ENCODE measurements at places on chromosomes 3 and 15.

DNA sequence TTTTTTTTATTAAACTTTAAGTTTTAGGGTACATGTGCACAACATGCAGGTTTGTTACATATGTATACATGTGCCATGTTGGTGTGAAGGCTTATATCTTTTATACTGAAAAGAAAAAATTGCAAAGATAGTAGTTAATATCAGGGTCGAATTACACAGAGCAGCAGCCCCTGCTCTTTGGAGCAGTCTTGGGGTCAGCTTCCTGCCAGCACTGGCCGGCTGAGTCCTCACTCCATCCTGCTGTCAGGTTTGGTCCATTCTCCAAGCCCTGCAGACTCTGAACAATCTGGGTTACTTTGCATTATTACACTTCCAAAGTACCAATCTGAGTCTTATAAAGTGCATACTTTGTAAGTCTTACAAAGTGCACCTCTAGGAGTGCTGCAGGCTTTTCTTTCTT, 66.0 kb downstream of the COL8A1 start:
- no peak for DNase-seq

DNA sequence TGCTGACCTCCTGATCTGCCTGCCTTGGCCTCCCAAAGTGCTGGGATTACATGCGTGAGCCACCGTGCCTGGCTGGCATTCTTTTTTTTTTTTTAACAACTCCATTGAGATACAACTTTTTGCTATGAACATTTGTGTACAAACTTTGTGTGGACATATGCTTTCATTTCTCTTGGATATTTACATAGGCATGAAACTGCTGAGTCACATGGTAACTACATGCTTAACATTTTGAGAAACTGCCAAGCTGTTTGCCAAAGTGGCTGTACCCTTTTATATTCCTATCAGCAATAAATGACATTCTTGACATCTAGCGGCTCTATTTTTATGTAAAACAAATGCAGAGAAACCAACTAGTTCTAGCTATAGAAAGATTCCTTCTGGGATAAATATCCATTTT, 8.7 kb upstream of the YEATS2 start:
- DNase-seq: no peak

- no peak for DNase-seq
These were observed 378.9 kb downstream of the GAP43 start for GRCh38 chr3:116002235-116002634.

GRCh38 chr3:144501467-144501866, 529.8 kb downstream of the DIPK2A start:
- DNase-seq: no peak

DNA sequence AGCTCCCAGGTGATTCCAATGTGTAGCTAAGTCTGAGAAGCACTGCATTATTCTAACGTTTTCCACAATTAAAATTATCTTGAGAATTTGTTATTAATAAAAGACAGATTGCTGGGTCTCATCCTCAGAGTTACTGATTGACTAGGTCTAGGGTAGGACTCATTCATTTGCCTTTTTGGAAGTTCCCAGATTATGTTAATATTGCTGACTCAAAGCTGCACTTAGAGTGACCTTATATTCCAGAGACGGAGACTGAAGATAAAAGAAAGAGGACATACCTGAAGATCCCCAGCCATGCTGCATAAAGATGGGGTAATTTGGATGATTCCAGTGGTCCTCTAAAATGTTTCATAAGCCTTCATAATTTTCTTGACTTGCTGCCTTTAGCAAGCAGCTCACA, 81.8 kb downstream of the PLSCR2 start:
- no peak for DNase-seq

DNA sequence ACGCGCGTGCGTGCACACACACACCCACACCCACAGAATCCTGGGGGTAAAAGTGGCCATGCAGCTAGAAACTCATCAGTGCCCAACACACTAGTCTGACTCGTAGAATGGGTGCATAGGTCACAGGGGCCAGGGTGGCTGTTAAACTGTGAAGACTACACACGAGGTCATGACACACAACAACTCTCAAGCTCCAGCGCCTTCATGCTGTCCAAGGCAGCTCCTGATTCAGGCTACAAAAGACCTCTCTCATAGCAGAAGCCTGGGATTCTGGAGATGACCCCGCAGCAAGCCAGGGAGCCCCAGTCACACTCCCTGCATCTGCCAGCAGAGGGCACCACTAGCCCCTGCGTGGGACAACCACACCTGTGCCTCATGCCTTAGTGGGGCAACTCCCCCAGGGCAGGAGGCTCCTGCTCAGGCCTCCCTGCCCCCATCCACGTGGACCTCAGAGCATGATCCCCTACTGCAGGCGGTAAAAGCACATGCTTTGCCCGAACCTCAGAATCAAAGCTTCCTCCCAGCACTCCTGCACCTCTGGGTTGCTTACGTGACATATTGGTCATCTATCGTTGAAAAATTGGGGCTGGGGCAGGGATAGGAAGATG, 93.1 kb downstream of the LRIG1 start:
- peak; percentile 93 for DNase-seq

- no peak for DNase-seq
These were observed 191.9 kb downstream of the GABRB3 start for GRCh38 chr15:26580943-26581342.

GRCh38 chr3:81080608-81081007, 680.8 kb downstream of the GBE1 start:
- no peak for DNase-seq

GRCh38 chr3:138398791-138399575, 35.4 kb upstream of the ESYT3 start:
- no peak for DNase-seq

- DNase-seq: no peak
These were observed 2.9 kb downstream of the NEDD4 start for GRCh38 chr15:55990516-55990915.

GRCh38 chr3:160157321-160157720, 67.9 kb upstream of the C3orf80 start:
- no peak for DNase-seq

Measured in iPS-NIHi11 (cell line).